ENCODE measurements at places on chromosomes 7 and 10.

DNA sequence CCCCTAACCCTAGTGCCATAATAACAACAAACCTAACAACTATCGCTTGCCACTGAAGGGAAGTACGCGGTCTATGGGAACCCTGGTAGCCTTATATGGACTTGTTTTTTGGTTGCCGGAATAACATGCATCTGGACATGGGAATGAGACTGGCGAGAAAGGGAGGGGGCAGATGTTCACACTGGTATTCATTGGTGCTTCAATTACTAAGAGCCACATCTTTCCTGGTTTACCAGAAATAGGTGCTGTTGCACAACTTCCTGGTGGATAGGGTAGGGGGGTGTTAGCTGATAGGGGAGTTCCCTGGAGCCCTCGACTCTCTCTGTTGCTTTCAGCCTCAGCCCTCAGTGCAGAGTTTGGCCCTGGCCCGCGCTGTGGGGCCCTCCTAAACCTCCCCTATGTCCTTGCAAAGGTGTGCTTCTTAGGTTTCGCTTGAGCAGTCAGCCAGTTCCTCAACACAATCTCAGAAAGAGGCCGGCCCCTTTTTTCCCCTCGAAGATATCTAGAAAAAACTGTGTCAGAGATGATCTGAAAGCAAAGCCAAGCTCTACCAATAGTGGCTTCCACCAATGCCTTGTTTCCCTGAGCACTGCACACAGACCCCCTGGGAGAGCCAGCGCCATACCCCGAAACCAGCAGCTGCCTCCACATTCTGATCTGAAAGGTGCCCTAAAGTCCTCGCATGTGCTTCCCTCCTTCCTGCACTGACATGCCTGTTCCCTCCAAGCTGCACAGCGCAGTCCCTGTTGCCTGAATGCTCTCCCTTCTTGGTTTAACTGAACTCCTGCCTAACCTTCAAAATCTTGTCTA lies 13.5 kb downstream of the TBXAS1 start:
- no peak for DNase-seq

GRCh38 chr7:138064856-138065357 lies 11.4 kb upstream of the AKR1D1 start:
- no peak for DNase-seq

GRCh38 chr7:106371629-106372028 lies 86.8 kb upstream of the NAMPT start:
- no peak for DNase-seq

DNA sequence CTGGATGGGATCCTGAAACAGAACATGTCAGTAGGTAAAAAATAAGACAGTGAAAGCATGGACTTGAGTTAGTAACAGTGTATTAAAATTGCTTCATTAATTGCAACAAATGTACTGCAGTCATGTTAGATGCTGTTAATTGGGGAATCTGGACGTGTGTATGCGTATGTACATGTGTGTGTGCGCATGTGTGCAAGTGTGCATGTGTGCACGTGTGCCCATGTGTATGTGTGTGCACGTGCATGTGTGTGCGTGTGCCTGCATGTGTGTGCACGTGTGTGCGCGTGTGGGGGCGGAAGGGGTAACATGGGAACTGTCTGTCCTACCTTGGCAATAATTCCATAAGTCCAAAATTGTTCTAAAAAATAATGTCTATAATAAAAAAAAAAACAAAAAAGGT lies 67.3 kb downstream of the SMURF1 start:
- DNase-seq: no peak

DNA sequence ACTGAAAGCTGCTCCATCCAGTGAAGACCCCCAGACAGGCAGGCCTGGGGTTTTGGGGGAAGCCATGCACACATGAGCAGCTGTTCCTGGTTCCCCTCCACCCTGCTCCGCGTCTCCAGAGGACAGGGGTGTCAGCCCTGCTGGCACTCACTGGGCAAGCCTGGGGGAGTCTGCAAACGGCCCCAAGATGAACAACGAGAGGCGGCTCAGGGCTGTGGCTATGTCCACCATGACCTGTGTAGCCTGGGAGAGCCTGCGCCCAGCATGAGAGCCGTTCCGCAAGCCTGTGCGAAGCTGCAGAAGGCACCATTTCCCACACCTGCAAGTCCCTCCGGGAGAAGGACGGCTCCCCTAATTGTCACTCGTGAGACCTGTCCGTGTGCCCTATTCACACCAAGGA lies 59.5 kb downstream of the DPYSL4 start:
- no peak for DNase-seq

DNA sequence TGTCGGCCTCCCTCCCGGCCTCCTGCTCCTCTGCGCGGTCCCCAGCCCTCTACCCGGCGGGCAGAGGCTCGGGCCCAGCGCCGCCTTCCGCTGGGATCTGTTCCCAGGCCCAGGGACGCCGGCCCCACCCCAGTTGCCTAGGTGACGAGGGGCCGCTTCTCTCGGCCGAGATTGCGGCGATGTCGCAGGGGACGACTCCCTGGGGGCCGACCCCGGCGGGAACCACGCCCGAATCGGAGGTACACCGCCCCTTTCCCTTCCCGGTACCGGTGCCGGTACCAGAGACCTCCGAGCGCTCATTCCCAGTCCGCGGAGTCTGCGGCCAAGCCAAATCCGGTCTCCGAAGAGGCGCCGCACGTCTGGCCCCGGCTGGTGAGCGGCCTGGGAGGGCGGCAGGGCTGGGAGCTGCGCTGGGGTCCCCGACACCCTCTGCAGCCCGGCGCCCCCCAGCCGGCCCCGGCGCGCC lies at the start of gene CABCOCO1:
Gene CABCOCO1, plus strand, starts transcription at position 136 of the 466 bp plus-strand sequence. Its CDS starts 44 bp downstream, at position 180.
- no peak for DNase-seq

- DNase-seq: no peak
These were observed 14.3 kb downstream of the BPGM start for GRCh38 chr7:134660961-134661376.

GRCh38 chr7:12469568-12469967 lies 65.9 kb upstream of the VWDE start:
- DNase-seq: no peak

DNA sequence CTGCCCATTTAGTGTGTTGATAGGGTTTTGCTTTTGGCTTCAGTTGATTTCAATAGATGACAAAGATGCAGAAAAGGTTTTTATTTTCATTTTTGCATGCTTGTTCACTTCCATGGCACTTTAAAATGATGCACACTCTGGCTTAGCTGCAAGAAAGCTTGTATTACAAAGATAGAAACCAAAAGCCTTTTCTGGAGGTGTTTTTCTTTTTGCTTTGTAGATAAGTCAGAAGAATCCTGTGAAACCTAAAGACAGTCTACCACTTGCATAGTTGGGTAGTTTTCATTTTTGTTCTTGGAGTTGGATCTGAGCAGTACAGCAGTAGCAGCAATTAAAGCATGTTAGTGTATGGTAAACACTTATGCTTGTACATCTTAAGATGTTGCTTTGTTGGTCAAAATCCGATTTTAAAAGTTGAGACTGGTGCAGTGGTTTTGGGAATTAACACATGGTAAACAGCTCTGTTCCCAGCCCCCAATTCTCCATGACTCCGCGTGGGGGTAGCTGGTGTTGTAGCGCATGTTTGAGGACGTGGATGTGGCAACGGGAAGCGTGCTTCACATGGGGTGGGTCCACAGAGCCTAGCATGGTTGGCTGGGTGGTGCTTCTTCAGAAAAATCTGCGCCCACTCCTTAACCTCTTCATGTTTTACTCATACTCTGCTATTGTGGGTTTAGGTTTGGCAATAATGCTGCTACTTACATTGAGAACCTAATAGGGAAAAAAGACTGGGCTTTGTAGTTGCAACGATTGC lies 19.8 kb downstream of the CCNY start:
- no peak for DNase-seq

DNA sequence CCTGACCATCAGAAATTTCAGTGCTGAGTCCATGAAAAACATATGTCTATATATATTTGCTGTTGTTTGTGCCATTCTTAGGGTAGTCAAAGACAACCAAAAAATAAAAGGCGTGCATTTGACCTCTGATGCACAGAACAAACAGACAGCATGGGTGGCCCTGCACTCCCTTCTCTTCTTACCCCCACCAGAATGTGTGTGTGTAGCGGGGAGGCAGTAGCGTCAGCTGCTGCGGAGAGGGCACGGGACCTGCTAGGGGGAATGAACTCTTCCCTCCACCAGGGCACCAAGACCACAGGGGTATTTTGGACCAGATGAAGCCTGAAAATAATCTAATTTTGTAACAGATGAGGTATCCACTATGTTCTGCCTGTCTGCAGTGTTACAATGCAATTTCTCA lies 277.7 kb upstream of the ZNF32 start:
- DNase-seq: no peak

- DNase-seq: no peak
These were observed 3.6 kb downstream of the VWC2 start for GRCh38 chr7:49776994-49777393.

DNA sequence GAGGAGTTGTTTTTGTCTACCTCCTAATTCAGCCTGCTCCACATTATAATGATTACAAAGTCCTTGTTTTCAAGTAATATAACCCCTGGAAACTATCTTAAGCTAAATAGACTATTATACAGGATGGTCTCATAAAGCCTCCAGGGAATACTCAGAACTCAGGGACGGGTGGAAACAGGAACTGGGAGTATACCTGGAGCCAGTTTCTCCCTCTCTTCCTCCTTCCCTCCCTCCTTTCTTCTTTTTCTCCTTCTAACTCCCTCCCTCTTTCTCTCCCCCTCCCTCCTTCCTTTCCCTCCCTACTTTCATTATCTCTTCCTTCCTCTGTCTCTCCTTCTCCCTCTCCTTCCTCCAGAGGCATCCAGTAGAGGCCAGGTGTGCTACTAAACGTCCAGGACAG lies 76.2 kb upstream of the PRR15 start:
- DNase-seq: no peak

GRCh38 chr10:132507409-132507955 lies 30.1 kb upstream of the INPP5A start:
- no peak for DNase-seq

DNA sequence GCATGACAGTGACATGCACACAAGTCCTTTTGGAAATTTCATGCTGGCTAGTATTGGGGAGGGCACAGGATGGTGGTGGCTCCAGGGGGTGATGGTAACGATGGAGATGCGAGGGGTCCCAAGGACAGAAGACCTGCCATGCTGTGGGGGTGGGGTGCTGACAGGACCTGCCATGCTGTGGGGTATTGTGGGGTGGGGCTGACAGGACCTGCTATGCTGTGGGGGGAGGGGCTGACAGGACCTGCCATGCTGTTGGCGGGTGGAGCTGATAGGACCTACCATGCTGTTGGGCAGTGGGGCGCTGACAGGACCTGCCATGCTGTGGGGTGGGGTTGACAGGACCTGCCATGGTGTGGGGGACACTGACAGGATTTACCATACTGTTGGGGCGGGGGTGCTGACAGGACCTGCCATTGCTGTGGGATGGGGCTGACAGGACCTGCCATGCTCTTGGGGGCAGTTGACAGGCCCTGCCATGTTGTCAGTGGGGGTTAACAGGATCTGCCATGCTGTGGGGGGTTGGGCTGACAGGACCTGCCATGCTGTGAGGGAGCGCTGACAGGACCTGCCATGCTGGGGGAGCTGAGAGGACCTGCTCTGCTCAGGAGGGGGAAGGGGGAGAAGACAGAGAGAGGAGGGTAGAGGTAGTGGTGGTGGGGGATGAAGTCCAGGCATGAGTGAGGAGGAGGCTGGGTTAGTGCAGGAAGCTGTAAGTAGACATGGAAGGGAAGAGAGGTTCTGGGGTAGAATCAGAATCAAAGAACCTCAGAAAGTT lies 36.2 kb upstream of the RET start:
- DNase-seq: no peak

- no peak for DNase-seq
These were observed 2.6 kb downstream of the MBL2 start for GRCh38 chr10:52769966-52770365.

GRCh38 chr10:127498087-127498486 lies 51.0 kb upstream of the NPS start:
- DNase-seq: no peak

- DNase-seq: no peak
These were observed 9.2 kb upstream of the AQP1 start for GRCh38 chr7:30902466-30902865.

DNA sequence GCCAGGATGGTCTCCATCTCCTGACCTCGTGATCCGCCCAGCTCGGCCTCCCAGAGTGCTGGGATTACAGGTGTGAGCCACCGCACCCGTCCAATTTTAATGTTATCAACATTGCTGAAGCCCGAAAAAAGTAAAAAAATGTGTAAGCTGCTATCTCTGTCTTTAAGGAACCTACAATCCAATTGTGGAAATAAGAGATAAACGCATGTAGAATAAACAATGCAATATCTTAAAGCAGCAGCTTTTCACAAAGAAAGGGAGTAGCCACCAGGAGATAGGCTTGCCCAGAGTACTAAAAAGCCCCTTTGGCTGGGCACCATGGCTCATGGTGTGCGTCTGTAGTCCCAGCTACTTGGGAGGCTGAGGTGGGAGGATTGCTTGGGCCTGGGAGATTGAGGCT lies 282.9 kb upstream of the LYZL1 start:
- DNase-seq: no peak

DNA sequence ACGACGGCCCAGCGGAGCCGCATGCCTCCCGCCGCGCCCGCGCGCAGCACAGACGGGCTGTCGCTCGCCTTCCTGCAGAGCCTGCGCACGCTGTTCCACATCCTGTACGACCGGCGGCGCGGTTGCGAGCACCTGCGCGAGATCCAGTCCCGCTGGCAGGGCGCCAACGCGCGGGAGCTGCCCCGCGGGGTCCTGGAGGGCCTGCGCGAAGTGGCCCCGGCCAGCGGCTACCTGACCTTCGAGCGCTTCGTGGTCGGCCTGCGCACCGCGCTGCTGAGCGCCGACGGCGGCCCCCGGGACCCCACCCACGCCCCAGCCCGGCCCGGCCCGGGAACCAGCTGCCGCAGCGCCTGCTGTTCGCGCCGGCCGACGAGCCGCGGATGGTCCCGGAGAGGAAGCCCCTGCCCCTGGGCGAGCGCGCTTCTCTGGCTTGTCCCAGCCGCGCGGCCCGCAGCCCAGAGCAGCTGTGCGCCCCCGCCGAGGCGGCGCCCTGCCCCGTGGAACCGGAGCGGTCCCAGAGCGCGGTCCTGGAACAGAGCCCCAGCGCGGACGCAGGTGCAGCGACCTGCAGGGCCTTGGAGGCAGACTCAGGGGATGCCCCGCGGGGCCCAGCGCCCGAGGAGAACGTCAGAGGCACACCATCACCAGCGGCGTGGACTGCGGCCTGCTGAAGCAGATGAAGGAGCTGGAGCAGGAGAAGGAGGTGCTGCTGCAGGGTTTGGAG lies 25.3 kb upstream of the ZNF716 start:
- DNase-seq: no peak

DNA sequence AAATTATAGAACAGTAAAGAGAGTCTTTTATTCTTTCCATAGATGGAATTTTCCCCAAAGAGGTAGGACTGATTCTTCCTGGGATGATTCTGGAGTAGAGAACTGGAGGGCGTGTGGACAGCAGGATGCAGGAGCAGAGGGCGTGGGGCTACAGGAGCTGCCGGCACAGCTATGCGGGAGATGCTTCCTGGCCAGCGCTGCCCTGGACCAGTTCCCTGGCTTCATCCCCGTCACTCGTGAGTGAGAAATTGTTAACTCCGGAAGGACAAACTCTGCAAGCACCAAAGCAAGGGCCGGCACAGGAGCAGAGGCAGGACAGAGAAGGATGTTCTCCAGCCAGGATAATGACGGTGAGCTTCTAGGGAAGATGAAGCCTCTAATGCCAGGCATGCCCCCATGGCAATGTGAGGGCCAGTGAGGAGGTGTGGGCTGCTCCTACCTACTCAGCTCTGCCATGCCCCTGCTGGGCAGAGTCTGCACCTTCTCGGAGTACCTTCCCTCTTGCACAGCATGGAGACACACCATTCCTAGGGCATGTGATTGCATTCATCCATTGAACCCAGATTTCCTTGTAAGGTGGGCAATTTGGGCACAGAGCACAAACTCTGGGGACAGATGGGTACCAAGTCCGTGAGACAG lies 760.9 kb upstream of the IGFBP3 start:
- DNase-seq: no peak

GRCh38 chr7:157016352-157017041 lies 6.0 kb upstream of the MNX1 start:
- DNase-seq: no peak

- DNase-seq: no peak
These were observed 490.0 kb downstream of the CNTNAP2 start for GRCh38 chr7:146606628-146607027.

Measured in activated CD4-positive, alpha-beta T cell treated with anti-CD3 and anti-CD28 coated beads for 4 hours (primary cell).